Fibroblast of mammary gland (primary cell): ENCODE measurements at places on chromosomes 13 and 19.

DNA sequence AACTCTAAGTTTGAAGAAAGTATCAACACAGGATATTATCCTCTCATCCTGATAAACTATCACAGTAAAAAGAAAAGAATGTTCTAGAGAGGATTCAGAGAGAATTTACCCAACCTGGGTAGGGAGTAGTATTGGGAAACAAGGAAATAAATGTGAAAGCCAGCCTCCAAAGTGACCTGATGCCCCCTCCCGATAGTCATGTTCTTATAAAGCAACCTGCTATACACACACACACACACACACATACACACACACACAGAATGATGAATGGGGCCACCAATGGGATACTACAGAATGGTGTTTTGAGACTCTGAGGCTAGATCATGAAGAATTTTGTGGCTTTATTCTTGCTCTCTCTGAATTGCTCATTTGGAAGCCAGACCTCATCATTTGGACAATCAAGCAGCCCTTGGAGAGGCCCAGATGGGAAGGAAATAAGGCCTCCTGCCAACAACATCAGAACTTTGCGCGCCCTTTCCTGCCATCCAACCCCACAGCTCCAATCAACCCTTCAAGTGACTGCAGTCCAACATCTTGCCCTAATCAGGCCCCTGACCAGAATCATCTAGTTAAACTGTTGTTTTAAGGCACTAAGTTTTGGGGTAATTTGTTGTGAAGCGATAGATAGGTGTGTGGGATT is 807.9 kb upstream of the ARGLU1 start:
- DNase-seq, result no peak

- DNase-seq, result no peak
Measured at GRCh38 chr19:54612428-54612827, 17.9 kb upstream of the LILRB1 start.

- DNase-seq, result no peak
Measured at GRCh38 chr19:43782689-43783231, 2.0 kb upstream of the KCNN4 start.

DNA sequence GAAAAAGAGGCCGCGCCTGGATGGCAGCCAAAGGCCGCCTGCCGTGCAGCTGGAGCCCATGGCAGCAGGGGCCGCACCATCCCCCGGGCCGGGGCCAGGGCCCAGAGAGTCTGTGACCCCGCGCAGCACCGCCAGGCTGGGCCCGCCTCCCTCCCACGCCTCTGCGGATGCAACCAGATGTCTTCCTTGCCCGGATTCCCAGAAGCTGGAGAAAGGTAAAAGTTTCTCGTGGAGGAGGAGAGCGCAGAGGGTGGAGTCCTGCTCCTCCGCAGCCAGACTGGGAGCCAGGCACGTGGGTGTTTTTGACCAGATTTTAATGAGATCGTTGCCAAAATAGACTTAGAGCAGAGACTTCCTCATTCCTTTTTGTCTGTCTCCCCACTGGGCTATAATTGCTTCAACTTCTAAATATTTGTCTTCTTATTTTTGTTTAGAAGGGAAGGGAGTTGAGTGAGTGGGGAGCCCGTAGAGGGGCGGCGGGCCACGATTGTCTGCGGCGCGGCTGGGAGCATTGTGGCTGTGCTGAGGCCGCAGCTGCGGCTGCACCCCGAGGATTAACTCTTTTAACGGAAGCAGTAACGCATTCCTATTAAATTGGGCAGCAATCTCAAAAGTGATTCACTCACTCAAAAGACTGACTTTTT is 22.8 kb upstream of the NDUFS7 start:
- peak; percentile 90 for DNase-seq

DNA sequence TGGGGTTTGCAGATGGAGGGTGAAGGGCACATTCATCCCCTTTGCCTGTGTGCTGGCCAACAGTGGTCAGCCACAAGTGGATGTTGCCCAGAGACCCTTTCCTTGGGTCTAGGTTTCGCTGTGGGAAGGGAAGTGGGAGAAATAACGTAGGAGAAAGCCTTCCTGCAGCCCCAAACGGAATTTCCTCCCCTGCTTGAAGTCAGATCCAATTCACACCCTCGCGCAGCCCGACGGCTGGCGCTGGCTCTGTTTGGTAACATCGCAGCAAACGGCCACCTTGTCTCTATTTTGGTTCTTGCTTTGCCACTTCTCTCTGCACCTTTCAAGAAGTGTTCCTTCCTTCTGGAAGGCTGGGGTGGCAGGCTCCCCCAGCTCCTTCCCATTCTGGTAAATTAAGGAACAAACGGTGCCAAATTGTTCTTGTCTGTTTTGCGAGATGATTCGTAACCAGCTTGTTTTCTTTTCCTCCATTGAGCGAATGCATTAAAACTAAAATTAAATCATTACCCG is 45.4 kb downstream of the CHST8 start:
- DNase-seq, result no peak

DNA sequence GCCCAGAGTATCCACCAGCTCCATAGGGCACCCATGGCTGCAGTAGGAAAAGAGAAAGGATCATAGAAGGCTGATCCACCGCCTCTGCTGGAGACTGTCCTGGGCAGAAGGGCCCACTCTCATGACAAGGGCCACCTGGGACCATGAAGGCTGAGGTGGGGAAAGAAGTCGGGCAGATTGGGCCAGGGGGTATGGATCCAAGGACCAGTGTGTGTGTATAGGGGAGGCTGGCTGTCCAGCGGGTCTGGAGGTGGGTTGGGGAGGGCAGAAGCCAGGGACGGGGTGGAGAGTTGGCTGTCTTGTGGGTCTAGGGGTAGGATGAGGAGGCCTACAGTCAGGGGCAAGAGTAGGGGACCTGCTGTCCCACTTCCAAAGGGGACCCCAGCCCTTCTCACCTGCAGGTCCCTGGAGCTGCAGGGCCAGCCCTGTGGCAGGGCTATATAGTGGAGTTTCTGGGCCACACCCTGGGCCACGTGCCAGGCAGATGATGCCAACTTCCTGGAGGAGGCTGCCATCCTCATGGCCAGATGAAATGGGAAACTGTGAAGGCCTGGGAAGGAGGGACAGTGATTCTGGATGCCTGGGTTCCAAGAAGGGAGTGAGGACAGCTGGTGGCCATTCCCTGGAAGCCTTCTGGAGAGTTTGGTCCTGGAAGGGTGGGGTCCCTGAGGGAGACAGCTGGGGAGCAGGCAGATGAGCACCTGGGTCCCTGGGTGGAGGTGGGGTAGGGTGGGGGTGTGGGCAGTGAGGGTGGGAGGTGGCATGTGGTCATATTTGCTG is at the start of gene FCGBP:
TSS of gene FCGBP (minus strand) at position 51 of the 780 bp plus-strand sequence.
- no peak for DNase-seq
